ENCODE measurements at places on chromosomes 1 and 21.

GRCh38 chr1:12387641-12388040 is 157.8 kb downstream of the VPS13D start:
- no peak for DNase-seq

DNA sequence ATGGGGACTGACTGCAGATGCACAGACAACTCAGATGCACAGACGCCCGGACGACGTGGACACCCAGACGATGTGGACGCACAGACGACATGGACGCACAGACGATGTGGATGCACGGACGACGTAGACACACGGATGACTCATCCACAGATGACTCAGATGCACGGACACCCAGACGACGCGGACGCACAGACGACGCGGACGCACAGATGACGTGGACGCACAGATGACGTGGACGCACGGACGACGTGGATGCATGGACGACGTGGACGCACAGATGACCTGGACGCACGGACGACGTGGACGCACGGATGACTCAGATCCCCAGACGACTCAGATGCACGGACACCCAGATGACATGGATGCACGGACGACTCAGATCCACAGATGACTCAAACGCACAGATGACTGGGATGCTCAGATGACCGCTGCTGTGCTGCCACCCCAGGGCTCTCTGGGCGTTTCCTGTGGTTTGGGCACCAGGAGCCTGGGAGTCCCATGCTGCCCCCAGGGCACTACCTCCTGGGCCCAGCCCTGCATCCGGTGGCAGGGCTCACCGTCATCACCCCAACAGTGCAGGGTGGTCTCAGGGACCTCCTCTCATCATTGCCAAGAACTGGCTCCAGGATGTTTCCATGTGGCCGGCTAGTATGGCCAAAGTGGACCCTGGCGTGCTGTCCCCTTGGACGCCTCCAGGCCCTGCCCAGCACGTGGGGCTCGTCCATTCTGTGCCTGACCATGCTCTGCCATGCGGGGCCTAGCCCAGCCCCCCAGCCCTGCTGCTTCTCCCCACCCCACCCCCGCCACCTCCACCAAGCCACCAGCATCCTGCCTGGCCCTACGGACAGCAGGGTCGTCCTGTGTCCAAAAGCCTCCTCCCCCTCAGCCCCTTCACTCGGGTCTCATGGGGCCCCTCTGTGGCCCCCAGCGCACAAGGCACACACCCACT is 14.0 kb downstream of the FAAP20 start:
- no peak for DNase-seq

GRCh38 chr1:206699626-206700025 is 14.9 kb downstream of the MAPKAPK2 start:
- DNase-seq, result no peak

GRCh38 chr1:116127123-116127847 is 16.1 kb downstream of the MAB21L3 start:
- no peak for DNase-seq

DNA sequence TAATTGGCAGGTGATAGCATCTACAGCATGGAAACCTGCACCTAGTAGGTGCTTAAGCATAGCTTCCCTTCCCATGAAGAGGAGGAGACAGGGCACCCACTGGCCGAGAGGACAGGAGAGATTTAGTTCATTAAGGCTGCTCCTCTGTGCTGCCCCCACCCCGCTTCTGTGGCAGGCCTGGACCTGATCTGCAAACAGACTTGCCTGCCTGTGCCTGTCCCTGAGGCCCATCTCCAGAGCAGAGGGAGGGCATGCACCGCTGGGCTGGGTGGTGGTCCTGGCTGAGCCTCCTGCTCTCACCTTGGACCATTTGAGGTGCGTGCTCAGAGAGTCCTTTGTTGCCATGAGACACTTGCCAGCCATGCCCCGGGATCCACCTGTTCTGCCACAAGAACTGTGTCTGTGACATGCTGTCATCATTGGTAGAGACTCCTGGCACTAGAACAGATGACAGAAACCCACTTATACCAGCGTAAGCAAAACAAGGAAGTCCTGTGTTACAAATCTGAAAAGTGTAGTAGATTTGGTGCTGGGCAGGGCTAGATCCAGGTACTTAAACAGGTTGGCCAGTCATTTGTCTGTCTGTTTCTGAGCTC is 55.6 kb downstream of the PTPRF start:
- DNase-seq, result no peak

GRCh38 chr1:100736324-100736723 is 16.8 kb downstream of the VCAM1 start:
- no peak for DNase-seq

GRCh38 chr1:154170547-154171222 is 15.8 kb upstream of the NUP210L start:
- peak; percentile 48 for DNase-seq

GRCh38 chr21:41560661-41561158 is 52.8 kb upstream of the TMPRSS2 start:
- no peak for DNase-seq

Data from activated naive CD8-positive, alpha-beta T cell treated with anti-CD3 and anti-CD28 coated beads, Interleukin-2, amount 50 U/mL, for 24 hours (primary cell).